AML-193 (cell line): ENCODE measurements at places on chromosomes 6 and 20.

DNA sequence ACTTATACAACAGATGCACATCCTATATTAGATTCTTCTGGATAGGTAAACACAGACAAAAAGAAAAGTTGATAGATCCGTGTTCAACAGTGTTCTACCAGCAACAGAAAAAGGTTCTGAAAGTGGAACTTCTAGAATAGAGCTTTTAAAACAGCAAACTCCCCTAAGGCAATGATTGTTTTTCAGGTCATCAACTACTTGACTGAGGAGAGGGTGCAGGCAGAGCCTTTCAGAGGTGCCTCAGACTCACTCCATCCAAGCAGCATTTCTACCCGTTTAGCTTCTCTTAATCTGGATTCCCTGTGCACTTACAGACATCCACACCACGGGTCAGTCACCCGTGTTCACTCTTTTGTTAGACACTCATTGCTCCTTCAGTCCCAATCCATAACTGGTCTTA, 28.9 kb downstream of the FYN start:
- DNase-seq, result no peak

DNA sequence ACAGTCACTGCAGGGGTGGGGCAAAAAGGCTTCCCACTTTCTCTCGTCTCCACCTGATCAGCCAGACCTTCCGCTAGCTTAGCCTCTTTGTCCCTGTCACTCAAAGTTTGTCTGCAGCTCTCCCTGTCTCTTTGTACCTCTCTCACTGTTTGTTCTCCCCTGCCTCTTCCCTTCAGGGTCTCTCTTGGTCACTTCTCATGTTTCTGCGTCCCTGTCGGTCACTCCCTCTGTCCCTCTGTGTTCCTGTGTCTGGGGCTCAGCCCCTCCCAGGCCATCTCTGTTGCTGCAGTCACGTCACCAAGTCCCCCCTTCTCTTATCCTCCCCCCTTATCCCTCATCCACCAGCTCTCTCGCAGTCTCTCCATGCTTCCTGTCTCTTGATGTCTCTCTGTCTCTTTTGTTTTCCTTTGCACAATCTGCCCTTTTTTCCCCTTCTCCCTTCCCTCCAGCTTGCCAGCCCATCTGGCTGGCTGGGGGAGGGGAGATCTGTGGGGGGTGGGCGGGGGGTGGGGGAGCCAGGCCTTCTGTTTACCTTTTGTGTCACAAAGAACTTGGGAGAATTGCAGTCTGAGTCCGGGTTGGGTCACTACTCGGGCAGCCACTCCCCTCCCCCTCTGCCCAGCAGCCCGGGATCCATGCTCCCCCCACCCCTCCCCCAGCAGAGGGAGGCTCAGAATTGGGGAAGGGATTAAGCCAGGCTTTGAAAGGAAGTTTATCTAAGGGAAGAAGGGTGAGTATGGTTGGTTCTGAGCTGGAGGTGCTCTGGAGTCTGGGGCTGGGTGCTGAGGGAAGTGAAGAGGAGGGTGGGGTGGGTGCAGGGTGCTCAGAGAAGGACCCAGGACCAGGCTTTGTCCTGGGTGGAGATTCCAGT, 32.3 kb downstream of the FOXP4 start:
- no peak for DNase-seq

DNA sequence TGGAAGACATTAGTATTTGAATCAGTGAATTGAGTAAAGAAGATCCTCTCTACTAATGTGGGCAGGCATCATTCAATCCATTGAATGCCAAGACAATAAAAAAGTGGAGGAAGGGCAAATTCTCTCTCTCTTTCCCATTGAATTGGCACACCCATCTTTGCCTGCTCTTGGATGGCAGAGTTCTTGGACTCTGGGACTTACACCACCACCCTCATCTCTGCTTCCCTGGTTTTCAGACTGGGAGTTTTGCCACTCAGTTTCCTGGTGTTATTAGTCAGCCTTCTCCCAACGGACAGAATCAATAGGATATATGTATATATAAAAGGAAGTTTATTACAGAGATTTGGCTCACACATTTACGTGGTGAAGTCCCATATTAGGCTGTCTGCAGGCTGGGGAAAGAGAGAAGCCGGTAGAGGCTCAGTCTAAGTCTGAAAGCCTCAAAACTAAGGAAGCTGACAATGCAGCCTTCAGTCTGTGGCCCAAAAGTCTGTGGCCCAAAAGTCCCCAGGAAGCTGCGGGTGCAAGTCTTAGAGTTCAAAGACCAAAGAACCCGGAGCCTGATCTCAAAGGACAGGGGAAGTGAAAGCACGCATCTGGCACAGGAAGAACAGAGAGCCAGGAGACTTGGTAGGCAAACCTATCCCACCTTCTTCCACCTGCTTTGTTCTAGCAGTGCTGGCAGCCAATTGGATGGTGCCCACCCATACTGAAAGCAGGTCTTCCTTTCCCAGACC, 64.4 kb downstream of the SMPDL3A start:
- DNase-seq, result no peak

GRCh38 chr6:83432636-83433035, 1.8 kb upstream of the ME1 start:
- no peak for DNase-seq

DNA sequence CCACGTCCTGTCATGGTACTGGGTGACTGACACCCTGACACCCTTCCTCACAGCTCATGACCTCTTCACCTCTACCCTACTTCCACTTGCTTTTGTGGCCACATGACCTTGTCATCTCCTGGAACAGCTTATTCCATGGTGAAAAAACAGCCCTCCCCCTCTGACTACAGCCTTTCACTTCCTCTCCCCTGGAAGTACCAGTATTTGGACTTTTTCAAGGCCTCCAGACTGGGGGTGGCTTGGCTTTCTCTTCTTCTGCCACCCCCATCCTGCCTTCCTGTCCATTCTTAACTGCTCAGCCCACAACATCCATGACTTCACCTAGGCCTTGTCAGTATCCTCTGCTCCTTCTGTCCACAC, 168.4 kb downstream of the CARMIL1 start:
- no peak for DNase-seq

- DNase-seq, result no peak
Measured at GRCh38 chr6:5073992-5074391, 11.1 kb upstream of the PPP1R3G start.

DNA sequence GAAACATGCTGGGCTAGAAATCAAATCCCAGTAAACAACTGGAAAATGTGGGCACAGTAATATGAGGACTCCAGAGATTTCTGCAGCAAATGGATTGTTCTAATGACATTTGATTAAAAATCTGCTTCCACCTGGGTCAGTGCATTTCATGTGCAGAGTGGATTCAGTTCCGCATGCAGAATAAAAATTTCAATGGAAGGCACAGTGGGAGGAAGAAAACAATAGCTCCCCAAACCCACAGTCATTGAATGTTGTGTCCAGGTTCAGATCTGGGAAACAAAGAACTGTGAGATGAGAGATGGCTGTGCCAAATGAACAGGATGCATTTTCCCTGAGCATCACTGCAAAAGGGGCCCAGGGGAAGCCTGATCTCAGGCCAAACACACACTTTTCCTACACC, 403.1 kb downstream of the BTBD9 start:
- no peak for DNase-seq

DNA sequence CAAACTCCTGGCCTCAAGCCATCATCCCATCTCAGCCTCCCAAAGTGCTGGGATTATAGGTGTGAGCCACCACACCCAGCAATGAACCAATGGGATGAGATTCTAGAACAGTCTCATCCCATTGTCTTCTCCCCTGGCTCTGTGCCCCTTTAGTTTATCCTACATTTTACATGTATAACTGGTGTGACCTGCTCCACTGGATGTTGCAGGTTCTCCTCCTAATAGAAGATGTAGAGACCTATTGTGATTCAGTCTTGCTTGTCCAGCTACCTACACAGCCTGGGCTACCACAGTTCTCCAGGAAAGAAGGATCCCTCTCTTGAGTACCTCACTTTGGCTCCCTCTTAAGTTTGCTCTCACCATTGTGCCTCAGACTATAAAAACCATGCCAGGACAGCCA, 2.0 kb upstream of the FKBPL start:
- no peak for DNase-seq

DNA sequence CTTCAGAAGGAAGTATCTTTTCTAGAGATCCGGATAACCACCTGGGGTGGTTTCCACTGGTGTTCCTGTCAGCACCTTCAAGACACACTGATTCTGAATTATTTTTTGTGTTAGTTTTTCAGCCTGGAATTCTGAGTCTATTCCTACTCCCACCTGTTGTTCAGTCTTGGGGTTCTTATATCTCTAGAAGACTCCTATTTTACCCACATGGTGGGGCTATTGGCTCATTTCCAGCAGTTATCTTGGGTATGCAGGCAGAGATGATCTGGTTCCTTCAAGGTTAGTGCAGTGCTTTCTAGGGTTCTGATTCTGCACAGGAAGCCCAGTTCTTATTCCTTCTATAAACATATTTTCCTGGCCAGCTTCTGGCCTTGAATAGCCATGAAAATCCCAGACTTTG, 175.6 kb upstream of the PDE7B start:
- peak; percentile 57 for DNase-seq

- peak; percentile 71 for DNase-seq
Measured at GRCh38 chr6:31068669-31069340, 43.6 kb downstream of the C6orf15 start.

DNA sequence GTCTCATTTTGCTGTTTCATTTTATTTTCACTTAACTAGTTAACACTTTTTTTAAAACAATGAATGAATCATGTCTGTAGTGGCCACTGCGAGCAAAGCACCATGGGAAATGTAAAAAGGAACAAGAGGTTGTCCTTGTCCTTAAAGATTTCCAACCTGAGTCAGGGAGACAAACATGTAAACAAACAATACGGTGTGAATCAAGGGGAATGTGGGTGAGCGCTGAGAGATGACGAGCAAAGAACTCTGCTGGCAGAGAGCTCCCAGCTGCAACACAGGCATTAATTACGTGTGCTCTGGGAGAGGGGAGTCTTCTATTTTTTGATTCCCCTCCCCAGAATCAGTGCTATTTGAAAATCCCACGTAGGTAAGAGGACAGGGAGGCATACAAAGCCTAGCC, 84.3 kb downstream of the ATXN1 start:
- DNase-seq, result no peak

- no peak for DNase-seq
Measured at GRCh38 chr20:4101271-4101670, 85.9 kb upstream of the RNF24 start.
